ENCODE measurements at places on chromosomes 3 and 15.

DNA sequence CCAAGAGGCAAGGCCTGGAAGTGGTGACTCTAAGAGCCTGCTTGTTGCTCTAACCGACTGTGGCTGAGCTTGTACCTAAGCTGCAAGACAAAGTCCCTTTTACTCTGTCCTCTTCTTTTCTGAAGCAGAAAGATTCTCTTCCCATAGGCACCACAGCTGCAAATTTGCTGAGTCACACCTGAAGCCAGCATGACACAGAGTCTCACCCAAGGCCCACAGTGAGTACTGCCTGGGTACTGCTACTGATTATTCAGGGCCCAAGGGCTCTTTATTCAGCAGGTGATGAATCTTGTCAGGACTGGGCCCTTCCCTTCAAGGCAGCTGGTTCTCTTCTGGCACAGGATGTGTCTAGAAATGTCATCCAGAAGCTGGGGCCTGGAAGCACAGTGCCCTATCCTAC lies 18.9 kb upstream of the TIGIT start:
- no peak for DNase-seq

- DNase-seq = no peak
These were observed 37.2 kb upstream of the DLG1 start for GRCh38 chr3:197335428-197336132.

GRCh38 chr3:16378415-16378814 lies 113.4 kb downstream of the OXNAD1 start:
- DNase-seq = no peak

- DNase-seq = no peak
These were observed 89.0 kb downstream of the GHSR start for GRCh38 chr3:172359231-172359630.

- DNase-seq = no peak
These were observed 220.4 kb downstream of the SNRPN start for GRCh38 chr15:25175033-25175788.

GRCh38 chr15:38231436-38231835 lies 21.2 kb upstream of the SPRED1 start:
- DNase-seq = no peak

GRCh38 chr3:98705694-98706093 lies 57.4 kb upstream of the ST3GAL6 start:
- no peak for DNase-seq

Measured in DMS 273 treated with DMSO at 0.1 percent for 48 hours (cell line).